H4 (cell line): ENCODE measurements at places on chromosomes 5 and 9. TPM values are rescaled to one million over a fixed set of nuclear protein-coding genes. Genes with fewer than 3 reads are reported as not detected.

Gene GRXCR2
- not detected in 2 replicates for total RNA-seq

Gene PPP2R2B
- total RNA-seq = 0.62 and 2.1 TPM in 2 replicates

Gene CDC20B
- not detected in 2 replicates for total RNA-seq

Gene SLC46A2
- not detected in 2 replicates for total RNA-seq

Gene ASB6
- 8.3 and 13.3 TPM in 2 replicates for total RNA-seq

Gene PAX5
- not detected in 2 replicates for total RNA-seq

Gene TSSK1B
- total RNA-seq = not detected in 2 replicates

Gene SLC6A3
- total RNA-seq = not detected in 2 replicates

Gene CDX1
- not detected in 2 replicates for total RNA-seq

Gene AGTPBP1
- total RNA-seq = 3.9 and 6.1 TPM in 2 replicates

Gene IL9
- not detected in 2 replicates for total RNA-seq

Gene PCDHA1
- 0.45 and 0.56 TPM in 2 replicates for total RNA-seq

Gene CEL
- 0.06 and 0.14 TPM in 2 replicates for total RNA-seq

Gene ODF2
- 28.6 and 30.2 TPM in 2 replicates for total RNA-seq

Gene ZCCHC7
- 13.3 and 15.6 TPM in 2 replicates for total RNA-seq

Gene PLPP7
- 0.19 TPM in 1 of 2 replicates, not detected in the other for total RNA-seq

Gene GARIN3
- total RNA-seq = not detected in 2 replicates

Gene MARVELD2
- total RNA-seq = 0.08 and 0.12 TPM in 2 replicates

Gene DIMT1
- total RNA-seq = 41.9 and 49.9 TPM in 2 replicates

Gene IFNB1
- total RNA-seq = not detected in 2 replicates

Gene ZBTB43
- total RNA-seq = 4.7 and 5.1 TPM in 2 replicates

Gene CCDC107
- 6.3 and 7.9 TPM in 2 replicates for total RNA-seq

Gene LOX
- 16.3 and 19.2 TPM in 2 replicates for total RNA-seq

Gene CD274
- total RNA-seq = 0.95 and 1.1 TPM in 2 replicates

Gene CNTNAP3
- 12.8 and 18.6 TPM in 2 replicates for total RNA-seq

Gene PROP1
- total RNA-seq = not detected in 2 replicates

Gene APBA1
- total RNA-seq = 0.25 and 0.41 TPM in 2 replicates

Gene FGD3
- not detected in 2 replicates for total RNA-seq
